Karpas-422 (cell line): ENCODE measurements at places on chromosomes 13 and 19. TPM values are rescaled to one million over a fixed set of nuclear protein-coding genes. Genes with fewer than 3 reads are reported as not detected.
A peak's percentile ranks its signal among the peaks of the same experiment; 100 is the strongest.

- peak; percentile 89 for DNase-seq
Measured at GRCh38 chr13:74132152-74132775, 1.9 kb downstream of the KLF12 start.

The FARP1 gene
- not detected in 2 replicates for total RNA-seq

DNA sequence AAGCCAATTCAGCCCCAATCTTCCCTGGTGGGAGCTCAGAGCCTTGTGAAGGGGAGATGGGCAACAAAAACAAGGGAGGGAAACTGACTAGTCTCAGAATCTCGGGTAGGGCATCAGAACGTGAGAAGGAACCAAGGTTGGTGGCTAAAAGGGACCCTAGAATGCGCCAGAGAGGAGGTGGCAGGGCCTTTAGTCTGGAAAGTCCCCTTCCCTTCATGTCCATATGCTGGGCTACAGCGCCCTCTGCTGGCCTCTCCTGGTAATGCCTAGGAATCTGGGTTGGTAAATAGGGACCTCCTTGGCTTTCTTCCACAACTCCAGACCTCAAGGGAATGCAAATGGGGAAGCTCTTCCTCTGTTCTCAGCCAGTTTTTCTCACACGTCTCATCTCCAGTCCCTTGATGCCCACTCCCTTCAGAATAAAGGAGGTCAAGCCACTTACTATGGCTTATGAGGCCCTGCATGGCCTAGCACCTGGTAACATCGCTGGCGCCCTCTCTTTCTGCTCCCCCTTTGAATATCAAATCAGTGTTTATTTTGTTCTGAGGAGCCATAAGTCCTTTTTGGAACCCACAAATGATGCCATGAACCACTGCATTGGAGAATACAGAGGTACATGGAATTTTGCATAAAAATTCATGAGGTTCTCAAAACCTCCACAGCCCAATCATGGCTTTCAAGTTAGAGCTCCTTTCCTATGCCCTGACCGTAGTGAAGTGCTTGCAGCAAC, 1.4 kb upstream of the CCDC97 start:
- peak; percentile 92 for DNase-seq

DNA sequence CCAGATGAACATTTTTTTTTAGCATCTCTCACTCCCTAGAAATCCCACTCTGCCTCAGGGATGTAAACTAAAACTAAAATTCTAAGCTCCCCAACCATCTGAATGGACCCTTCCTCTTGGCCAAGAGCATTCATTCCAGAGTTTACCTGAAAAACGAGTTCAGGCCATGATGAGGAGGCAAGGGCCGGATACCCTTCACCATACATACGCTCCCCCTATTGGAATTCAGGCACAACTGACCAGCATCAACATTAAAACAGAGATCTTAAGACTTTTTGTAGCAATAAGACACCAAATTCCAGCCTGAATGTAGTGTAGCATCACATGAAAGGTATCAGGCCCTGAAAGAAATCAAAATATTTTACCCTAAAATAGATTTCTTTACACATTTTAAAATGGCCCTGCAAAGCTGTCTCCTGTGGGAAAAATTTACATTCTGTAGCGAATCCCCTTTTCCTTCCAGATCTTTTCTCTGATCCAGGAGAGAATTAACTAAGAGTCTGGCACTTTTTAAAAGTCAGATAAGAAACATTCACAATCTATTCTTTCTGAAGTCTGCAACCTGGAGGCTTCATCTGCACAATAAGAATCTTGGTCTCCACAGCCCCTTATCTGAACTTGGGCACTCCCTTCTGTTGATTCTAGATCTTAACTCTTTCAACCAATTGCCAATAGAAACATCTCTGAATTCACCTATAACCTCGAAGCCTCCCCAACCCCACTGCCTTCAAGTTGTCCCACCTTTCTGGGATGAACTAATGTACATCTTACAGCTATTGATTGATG, 888.5 kb downstream of the UQCRFS1 start:
- DNase-seq: no peak

The SYDE1 gene
- total RNA-seq: not detected in 2 replicates

- DNase-seq: no peak
Measured at GRCh38 chr13:24654741-24655140, 25.5 kb upstream of the ATP12A start.

GRCh38 chr13:113064534-113065405, 40.8 kb upstream of the F7 start:
- no peak for DNase-seq

- no peak for DNase-seq
Measured at GRCh38 chr19:30379841-30380610, 7.8 kb downstream of the ZNF536 start.

The SIGLEC8 gene
- not detected in 2 replicates for total RNA-seq

The LILRB2 gene
- total RNA-seq: 0.22 and 0.61 TPM in 2 replicates

DNA sequence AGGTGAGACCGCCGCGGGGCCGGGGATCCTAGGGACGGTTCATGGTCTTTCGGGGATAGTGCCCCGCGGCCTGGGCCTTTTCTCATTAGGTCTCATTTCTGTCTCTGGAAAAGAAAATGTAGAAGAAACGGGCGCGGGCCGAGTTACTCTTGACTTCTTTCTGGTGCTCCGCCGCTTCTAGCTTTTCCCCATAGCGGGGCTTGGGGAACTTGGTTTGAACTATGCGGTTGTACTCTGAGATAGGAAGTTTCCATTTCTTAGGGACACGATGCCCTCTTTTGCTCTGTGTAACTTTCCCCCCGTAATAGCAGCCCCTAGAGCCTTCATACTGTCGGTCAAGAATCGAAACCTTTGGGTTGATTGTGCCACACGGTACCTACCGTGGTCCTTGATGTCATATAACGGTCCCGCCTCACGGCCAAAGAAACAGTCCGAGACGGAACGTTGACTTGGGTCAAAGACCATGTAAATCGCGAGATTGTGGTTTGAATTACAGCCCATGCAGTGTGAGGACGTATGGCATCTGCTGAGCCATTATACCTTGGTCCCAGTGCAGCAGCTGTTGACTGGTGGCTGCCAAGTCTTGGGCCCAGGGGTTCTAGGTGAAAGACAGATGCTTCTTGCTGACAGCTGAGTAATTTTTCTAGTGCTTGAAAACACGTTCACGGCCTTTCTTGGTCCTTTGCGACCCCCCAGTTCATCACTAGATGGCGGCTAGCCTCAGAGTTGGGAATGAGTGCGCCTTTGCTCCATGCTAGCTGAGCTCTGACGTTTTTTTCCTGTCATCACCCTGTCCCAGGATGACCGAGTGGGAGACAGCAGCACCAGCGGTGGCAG, 487 bp downstream of the RPS5 start:
- DNase-seq: peak; percentile 67

DNA sequence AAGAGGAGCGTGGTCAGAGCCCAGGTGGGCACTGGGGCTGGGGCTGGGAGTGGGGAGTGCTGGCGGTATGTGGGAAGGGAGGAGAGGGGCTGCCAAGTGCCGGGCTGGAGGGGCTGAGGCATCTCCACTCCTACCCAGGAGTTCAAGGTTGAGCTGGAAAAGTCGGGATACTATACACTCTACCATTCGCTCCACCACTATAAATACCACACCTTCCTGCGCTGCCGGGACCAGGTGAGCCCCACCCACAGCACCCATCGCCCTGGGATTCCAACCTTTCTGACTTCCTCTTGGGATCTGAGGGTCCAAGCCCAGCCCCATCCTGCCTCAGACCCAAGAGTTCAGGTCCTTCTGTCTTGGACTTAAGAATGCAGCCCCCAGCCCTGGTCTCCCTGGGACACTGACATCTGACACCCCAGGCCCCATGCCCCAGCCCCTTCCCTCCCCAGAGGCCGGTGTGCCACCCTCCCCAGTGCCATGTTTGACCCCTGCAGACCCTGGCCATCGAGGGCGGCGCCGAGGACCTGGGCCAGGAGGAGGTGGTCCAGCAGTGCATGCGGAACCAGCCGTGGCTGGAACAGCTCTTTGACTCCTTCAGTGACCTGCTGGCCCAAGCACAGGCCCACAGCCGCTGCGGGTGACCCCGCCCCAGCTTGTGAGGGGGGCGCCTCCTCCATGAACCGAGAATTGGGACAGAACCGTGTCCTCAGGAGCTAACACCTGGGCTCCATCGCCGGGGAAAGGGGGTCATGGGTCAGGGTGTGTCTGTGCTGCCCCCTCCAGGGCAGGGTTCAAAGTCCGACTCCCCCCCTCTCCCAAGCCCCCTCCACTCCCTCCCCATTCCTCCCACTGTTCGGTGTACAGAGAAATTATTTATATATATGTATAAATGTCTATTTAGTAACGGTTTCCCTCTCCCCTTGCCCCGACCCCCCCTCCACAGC, 14.7 kb downstream of the RRAS start:
- no peak for DNase-seq

The SHISA7 gene
- total RNA-seq: not detected in 2 replicates

DNA sequence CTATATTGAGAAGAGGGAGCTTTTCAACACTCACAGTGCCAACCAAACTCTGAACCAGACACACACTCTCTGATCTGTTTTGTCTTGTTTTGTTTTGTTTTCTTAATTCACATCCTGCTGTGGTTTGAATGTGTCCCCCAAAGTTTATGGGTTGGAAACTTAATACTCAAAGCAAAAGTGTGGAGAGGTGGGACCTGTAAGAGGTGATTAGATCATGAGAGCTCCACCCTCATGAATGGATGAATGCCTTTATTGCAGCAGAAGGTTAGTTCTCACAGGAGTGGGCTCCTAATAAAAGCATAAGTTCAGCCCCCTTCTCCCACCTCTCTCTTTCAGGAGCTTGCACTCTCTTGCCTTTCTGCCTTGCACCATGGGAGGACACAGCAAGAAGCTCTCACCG, 957.1 kb downstream of the PCDH9 start:
- DNase-seq: no peak
